ENCODE measurements at places on chromosomes 6 and 20. TPM values are rescaled to one million over a fixed set of nuclear protein-coding genes. Genes with fewer than 3 reads are reported as not detected.

Gene ADGRB3
- 3.3 TPM for total RNA-seq

Gene HTR1B
- 0.64 TPM for total RNA-seq

Gene KIAA1755
- total RNA-seq, result 1.9 TPM

Gene JARID2
- total RNA-seq, result 14.8 TPM

DNA sequence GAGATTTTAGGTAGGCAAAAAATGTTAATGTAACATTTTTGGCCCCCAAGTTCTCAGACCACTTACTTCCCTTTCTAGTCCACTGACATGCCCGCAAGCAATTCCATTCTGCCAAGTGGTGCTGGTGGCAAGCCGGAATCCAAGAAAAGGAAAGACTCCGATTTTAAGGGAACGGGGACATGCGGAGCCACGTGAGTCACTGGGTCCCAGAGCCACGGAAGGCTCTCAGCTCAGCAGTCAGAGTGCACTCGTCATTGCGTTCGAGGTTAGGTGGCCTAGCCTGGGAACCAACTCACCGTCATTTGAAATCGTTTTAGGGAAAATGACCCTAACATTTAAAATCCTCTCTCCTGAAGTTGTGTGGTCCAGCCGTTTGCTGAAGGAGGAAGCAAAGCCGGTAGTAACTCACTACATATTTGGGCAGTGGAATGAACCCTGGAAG, 711 bp upstream of the SIRT5 start:
- DNase-seq, result peak; percentile 46

DNA sequence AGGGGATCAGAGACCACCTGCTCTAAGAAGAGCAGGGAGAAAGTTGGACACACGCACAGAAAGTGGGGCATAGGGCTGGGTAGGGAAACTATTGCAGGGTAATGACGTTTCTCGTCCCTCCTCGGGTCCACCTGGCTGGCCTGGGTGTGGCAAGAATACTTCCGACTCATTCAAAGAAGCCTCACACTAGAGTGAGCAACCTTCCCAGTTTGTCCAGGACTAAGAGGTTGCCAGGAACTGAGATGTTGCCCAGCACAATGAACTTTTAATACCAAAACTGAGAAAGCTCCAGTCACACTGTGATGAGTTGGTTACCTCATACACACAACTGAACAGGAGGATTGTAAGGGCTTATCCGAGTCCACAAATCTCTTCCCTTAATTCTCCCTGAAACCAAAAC, 74.5 kb upstream of the ADGRF1 start:
- DNase-seq, result no peak

Data from lung (tissue), 17 donors.